HL-60 (cell line): ENCODE measurements at places on chromosomes 5 and 9.
A peak's percentile ranks its signal among the peaks of the same experiment; 100 is the strongest.

DNA sequence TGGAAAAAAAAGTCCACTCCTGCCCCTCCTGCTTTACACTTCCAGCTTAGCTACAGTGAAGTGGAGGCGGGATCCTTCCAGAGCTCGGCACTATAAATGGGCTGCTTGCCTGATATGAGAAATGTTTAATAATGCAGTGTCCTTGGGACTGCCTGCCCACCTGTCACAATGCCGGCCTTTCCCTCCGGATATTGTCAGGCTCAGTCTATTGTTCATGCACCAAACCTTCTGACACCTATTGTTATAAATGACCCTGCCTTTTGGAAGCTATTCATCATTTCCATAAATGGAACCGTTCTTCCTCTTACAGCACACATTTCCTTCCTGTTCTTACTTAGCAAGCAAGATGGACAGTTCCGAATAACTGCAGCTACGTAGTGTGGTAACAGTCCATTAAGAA is 146.3 kb downstream of the DMAC1 start:
- peak; percentile 30 for DNase-seq

DNA sequence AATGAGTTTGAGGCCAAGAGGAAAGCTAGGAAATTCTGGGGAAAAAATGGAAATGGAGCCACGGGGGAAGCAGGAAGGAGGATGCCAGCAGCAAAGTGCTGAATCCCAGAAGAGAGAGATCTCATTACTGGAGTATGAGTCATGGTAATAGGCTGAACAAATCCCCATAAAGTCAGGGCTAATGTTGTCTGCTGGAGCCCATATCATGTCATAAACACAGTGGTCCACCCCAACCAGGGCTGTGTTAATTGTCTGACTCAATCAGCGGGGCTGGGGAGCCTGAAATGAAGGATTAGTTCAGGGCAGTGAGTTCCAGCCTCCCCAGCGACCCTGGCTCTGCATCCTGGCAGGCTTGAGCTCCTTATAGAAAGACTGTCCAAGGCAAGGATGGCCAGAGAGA is 68.8 kb downstream of the TLR4 start:
- no peak for DNase-seq

- no peak for DNase-seq
Measured at GRCh38 chr5:107820429-107820828, 149.7 kb upstream of the EFNA5 start.

GRCh38 chr5:32138839-32139493 is 35.2 kb downstream of the GOLPH3 start:
- no peak for DNase-seq

DNA sequence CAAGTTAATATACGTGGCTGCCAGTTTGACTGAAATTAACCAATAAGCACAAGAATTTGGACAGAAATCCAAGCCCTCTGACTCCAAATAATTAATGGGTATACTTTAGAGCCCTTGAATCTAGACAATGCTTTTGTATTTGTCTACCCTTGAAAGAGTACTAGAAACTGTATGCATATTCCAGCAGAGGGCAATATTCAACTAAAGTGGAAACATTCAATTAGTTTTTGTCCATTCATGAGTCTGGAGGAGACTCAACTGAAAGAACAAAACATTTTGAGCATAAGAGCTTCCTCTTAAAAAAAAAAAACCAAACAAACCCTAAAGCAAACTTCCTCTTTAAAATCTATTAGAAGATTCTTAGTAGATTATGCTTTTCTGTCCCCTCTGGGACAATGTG is 157.8 kb downstream of the ARHGEF28 start:
- DNase-seq = no peak

DNA sequence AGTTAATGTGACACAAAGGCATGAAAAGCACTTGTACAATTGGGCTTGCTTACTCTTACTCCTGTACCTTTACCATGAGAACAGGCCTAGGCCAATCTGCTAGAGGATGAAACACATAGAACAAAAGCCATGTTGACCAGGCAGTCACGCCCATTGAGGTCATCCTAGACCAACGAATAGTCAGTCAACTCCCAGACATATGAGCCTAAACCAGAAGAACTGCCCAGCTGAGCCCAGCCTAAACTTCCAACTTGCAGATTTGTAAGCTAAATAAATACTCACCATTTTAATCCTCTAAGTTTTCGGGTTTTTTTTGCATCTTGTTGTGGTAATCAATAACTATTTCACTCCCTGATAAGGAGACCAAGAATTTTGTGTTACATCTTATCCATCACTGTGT is 164.8 kb upstream of the ADRA1B start:
- no peak for DNase-seq

DNA sequence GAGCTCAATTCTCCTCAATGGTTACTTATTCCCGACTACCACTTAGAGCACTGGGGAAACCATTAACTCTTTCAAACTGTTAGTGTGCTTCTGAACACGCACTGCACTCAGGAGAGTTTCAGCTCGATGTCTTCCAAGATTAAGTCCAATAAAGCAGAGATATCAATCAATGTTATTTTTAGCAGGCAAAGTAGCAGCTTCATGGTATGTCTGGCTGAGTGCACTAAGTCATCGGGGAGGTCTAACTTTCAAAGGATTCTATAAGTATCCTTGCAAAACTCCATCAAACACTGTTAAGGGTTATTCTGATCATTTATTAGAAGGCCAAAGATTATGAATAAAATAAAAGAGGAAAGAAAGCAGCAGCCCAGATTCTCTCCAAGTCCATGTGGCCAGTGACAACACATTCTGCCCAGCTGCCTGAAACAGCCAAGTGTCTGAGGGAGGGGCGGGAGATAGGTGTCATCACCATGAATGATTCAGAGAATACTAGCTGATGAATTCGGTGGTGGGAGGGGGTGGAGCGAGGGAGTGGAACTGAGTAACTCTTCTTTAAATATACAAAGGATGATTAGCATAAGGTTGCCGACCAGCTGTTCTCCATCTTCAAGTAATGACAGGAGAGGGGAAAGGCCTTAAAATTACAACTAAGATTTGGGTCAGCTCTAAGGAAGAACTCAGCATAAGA is 21.3 kb downstream of the NREP start:
- no peak for DNase-seq

DNA sequence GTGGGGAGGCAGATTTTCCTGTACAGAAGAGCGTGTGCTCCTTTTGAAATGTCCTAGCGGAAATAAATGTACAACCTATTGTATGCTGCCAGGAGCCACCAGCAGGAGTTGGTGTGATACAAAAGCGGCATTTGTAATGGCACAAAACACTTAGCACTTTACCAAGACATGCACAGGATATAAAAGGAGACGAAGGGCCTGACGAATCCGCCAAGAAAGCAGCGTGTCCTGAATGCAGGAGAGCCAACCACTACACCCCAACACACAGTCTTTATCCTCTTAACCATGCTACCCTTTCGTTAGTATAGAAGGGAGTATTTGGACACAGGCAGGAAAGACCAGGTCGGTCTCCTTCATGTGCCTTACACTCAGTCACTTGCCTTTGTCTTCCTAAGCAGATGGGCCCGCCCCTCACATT is 218.1 kb downstream of the TRIM32 start:
- DNase-seq = no peak

GRCh38 chr5:20524991-20525529 is 537.1 kb upstream of the CDH18 start:
- no peak for DNase-seq

- no peak for DNase-seq
Measured at GRCh38 chr5:172149073-172149472, 39.0 kb downstream of the STK10 start.

DNA sequence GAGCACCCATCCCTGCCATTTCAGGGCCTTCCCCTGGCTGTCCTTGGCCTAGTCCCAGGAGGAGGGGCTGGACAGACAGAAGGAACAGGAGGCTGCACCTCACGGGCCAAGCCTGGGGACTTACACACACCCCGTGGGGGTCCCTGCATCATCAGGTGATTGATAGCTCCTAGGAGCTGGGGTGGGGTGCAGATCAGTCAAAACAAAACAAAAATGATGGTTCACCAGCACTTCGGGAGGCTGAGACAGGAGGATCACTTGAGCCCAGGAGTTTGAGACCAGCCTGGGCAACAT is 169.3 kb downstream of the GAPVD1 start:
- DNase-seq = no peak

DNA sequence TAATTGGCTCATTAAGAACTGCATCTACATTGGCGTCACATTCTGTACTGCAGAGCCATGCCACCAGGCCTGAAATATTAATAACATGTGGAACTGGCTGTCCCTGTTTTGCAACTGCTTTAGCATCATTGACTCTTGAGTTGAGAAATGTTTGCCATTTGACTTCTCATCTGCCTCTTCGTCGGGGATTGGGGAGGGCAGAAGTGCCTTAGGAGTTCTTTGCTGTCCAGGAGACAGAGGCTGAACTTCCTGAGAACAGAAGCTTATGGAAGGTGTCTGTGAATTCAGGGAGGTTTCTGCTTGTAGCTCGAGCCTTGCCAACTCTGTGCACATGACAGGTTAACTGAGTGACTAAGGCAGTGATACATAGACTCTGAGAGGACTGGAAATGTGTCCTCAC is 265.0 kb downstream of the KIF4B start:
- DNase-seq = no peak

GRCh38 chr5:126744836-126745235 is 32.1 kb upstream of the LMNB1 start:
- no peak for DNase-seq

DNA sequence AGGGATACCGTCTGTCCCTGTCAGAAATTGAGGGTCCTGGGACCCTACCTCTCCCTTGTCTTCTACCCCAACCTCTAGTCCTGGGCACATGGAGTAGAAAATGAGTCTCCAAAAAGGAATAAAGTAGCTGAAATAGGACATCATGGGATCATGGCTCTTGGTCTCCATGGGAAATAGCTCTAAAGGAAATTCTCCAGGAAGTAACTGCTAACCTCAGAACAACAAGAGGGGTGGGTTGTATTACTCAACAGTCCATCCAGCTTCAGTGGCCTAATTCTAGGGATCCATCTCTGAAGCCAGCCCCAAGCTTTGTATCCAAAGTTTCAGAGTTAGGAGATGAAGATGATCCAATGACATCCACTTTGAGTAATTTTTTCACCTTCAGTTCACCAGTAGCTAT is 11.0 kb upstream of the RUSC2 start:
- no peak for DNase-seq

DNA sequence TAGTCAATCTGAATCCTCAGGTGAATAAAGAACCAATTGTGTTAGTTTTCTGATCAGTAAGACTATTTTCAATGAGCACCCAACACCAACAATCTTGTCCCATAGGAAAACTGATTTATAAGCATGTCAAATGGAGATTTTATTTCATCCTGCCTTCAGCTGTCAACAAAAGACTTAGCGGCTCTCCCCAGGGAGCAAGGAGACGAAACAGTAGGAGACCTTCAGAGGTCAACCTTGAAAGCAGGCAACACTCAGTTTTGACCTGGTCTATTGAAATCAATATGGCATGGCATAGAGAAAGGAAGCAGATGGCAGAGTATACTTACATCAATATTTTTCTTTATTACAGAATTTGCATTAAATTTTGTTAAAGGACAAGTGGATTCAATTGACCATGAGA is 34.1 kb downstream of the ZNF622 start:
- DNase-seq = no peak

- no peak for DNase-seq
Measured at GRCh38 chr5:111528056-111528455, 15.7 kb upstream of the STARD4 start.

DNA sequence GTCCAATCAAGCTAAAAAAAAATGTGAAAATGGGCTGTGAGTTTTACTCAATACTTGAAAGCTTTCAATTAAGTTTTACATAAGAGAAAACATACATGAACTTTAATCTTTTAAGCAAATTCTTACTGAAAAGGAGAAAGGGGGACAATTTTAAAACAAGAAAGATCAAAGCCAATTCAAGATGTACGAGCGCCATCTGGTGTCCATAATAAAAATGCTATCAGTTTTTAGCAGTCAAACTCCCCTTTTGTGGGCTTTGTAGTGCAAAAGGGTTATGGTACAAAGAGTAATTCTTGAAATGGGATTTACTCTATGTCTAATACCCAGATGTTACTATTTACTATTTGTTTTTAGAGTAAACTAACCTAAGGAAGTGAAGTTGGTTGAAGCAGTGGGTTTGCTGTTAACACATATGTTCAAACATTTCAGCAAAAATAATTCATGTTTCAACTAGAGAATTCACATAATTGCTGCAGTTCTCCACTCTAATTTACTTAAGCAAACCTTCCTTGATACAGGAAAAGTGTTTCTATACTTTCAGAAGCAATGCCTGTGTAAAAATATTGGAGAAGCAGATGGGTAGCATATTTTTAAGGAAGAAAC is 228.2 kb upstream of the TYRP1 start:
- DNase-seq = no peak

DNA sequence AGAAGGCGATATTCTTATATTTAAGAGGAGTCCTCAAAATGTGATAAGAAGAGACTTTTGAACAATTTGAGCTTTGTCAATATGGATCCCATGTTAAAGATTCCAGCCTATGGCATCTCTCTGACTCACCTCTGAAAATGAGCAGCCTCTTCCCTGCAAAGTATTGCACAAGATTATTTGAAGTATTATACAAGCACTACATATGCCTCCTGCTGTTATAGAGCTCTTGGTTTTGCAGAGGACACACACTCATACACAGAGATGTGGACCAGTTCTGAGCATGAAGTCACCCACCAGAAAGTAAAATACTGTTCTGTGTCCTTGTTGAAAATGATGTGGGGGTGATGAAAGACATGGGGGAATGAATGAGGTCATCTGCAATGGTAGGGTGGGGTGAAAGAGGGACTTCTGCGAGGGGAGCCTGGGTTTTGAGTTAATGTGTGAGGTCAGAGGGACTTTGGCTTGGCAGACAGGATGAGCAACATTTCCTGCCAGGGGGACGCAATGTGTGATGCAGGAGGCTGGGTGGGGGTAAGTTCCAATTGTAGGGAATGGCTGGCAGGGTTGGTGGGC is 25.8 kb downstream of the FBXL7 start:
- DNase-seq = no peak

GRCh38 chr5:132489051-132489770 is 1.4 kb downstream of the IRF1 start:
- no peak for DNase-seq

DNA sequence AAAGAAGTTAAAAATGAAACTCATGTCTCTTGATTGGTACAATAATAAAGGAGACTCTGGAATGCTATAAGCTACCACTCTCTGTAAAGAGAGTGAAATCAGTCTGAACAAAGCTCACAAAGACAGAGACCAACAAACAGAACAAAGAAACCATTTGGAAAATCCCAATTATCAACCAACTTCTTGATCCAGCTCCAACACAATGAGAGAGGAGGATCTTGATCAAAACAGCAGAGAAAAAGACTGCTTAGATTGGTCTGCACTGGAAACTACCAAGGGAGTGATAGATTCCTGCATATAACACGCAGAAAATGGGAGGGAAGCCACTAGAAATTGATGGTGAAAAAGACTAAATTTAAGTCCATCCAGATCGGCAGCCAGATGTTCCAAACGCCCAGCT is 23.1 kb upstream of the RNF38 start:
- no peak for DNase-seq

DNA sequence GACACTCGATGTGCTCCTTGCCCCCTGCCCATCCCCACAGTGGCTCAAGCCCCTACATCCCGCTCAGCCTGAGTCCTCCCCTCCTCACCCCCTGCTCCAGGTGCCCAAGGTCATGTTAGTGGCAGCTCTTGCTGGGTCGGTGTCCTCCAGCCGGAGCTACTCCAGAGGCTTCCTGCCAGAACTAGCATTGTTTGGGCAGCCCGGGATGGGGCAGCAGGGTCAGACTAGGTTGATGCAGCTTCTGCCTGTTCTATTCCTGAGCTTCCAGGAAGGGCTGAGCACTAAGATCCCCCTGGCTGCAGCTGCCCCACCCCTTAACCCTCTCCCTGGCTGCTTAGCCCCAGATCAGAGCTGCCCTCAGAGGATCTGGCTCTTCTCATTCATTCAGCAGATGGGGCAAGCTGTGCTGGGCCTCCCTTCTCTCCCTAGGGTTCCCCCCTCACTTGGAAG is 671 bp downstream of the RGS14 start:
- DNase-seq = no peak

GRCh38 chr9:38356851-38357250 is 35.7 kb upstream of the ALDH1B1 start:
- no peak for DNase-seq
